ENCODE measurements at places on chromosomes 1 and 21.

DNA sequence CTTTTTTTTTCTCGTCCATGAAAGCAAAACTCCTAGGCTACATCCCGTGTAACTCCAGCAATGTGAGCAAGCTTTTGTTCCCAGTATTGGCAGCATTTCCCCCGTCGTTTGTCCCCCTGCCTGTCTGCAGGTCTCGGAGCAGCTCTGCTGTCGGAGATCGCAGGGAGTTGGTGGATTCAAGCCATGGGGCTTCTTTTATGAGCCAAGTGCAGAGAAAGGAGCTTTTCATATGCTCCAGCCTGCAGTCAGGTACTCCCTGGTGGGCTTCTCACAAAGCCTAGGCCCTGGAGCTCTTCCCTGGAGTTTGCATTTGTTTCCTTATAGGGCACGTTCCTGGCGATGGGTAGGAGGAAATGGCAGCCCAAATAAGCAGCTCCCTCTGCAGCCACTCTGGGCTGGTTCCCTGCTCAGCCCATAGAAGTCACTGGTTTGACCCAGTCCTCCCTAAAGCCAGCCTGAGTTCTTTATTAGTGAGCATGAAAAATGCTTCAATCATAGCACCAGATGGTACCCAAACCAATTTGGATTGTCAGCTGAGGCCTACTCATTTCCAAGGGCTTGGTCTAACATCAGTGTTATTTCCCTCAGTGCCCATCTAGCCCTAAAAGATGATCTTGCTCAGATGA, 78.3 kb downstream of the NUF2 start:
- DNase-seq: no peak

DNA sequence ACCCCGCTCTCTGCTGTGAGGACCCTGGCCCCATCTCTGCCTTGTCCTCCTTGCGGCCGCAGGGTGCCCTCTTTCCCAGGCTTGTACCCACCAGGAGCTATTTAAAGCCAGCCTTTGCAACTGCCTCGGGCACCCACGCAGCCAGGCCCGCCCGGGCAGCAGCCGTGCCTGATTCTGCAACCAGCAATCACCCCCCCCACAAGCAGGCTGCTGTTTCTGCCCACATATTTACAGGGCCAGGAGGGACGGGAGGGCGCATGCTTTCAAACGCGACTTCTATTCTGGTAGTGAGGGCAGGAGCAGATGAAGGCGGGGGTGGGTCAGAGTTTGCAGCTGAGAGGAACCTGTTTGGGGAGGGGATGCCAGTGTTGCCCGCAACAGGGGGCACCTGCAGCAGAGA, 13.6 kb downstream of the GABRD start:
- no peak for DNase-seq

- no peak for DNase-seq
Observed at GRCh38 chr1:202010180-202011015, at the start of gene ELF3. TSS of gene ELF3 (plus strand) at chr1:202010587. CDS start at chr1:202011137, 550 bp downstream.

GRCh38 chr1:202005958-202006357, 4.4 kb upstream of the ELF3 start:
- no peak for DNase-seq

DNA sequence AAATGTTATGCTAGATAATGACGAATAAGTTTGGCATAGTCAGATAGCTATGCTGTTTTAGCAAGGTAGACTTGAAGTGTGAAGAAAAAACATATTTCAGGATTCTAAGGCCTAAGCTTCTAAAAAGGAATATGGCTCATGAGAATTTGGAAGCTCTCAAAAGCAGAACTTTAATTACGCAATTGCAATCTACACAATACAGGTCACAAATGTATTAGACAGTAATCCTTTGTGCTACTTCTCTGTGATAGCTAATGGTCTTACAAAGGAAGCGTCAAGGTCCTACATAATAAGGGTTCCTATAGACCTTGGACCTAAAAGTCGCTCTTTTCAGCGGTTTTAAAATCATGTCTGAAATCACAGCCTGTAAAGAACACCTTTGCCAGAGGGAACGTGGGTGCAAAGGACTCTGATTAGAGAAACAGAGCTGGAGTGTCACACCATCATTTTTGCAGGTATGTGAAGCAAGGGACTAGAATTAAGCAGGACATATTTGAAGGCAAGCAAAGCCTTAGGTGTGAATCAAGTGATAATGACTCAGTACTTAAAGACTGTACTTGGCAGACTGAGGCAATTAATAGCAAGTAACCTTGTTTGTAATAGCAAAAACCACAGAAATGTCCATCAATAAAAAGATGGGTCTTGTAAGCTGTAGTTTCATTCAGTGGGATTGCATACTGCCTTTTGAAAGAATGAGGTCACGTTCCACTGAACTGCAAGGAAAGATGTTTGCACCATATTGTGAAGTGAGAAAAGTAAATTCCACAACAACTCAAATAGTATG, 420.2 kb downstream of the KCTD3 start:
- DNase-seq: no peak

- DNase-seq: no peak
Observed at GRCh38 chr1:111643696-111644095, 24.1 kb downstream of the RAP1A start.

DNA sequence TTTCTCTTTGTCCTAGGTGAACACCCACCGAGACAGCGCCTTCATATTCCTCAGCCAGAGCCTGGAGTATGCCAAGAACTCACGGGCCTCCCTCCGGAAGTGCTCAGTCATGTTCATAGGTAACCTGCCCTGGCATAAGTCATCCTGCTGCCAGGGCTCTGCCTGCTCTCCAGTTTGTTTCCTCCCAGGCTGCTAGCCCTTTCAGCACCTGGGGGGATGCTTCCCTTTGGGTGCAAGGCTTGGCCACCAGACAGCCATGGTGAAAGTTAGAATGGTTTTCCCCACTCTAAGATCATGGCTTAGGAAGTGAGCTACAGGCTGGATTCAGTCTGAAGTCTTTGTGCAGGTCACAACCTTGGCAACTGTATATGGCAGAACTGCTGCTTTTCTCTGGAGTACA, 9.2 kb upstream of the TTC4 start:
- DNase-seq: no peak

DNA sequence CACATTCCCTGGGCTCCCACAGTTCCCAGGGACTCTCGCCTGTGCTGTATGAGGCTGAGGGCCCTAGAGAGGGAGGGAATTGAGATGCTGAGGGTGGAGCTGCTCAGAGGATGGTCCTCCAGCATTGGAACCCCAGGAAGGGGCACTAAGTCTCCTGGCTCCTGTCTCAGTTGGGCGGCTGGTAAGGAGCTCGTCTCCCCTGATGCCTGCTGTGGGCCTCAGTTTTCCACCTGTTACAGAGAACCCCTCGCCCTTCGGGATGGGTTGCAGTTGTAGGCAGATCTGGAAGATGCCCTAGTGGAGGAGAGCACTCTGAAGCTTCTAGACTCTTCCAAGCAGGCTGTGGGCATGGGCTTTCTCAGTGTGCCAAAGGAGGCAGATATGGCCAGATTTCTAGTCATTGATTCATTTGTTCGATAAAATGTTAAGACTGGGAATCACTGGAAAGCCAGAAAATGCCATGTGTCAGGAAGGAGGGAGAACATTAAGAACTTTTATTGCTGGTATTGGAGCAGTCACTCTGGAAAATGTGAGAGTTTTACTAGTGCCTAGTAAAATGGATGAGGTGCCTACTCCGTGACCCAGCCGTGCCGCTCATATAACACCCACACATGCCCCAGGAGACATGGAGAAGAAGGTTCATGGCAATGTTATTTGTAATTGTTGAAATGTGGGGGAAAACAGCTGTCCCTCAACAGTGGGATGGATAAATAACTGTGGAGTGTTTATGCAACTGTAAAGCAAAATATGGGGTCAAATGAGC, 828 bp upstream of the MYBPH start:
- no peak for DNase-seq

DNA sequence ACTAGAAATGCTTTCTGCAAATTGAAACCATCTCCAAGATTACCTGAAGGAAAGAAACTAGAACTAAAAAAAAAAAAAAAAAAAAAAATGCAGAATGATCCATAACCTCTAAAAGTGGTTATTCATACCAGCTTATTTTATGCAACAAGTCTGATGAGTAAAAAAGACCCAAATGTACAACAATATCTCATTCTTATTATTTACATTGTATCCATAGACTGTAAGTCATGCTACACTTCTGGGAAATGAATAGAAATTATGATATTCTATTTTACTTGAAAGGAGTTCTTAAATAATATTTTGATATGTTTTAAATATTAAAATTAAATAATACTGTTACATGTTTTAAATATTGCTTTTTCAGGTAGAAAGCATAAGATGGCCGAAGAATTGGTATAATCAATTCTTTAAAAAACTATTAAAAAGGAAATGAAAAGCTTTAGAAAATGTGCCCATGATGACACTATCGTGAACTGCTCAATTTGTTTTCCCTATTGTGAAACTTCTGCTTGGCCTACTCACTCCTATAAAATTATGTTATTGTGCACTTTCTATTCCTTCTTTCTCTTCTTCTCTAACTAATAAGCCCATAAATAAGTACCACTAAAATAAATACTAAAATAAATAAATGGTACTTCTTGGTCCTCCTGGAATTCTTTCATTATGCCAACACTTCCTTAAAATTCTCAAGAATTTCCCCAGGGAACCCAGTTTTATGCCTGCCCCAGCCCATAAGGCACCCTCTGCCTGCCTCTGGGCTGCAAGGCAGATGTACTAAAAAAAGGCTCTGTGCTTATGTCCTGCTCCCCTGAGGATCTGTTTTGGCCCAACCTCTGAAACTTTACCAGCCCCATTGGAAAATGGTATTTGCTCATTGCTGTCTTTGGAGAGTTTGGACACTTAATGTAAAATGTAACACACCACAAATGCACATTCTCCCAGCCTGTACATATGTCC, 18.1 kb downstream of the SAMSN1 start:
- DNase-seq: no peak

DNA sequence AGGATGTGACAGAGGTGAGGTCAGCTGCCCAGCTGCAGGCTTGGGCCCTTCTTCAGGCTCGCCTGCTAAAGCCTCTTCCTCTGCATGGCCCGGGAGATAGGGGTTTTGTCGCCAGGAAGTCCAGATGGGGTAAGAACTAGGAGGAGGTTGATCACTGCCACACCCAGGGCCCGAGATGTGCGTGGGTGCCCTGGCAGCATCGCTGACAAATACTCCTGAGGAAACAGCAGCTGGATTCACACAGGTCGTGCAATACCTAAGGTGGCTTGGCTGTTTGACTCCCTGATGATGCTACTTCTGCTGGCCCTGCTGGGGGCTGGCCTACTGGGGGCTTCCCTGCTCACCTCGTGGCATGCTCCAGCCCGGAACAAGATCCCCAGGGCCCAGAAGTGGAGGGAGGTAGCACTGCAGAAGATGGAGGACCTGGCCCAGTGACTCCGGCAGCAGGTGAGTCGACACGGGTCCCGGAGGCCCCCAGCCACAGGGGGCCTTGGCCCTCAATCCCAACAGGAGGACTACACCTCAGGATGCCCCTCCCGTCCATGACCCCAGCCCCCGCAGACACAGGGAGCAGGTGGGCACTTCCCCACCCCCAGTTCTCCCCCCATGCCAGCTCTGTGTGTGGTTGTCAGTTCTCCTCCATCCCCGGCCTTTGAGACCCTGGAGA, 29.6 kb downstream of the FAAH start:
- no peak for DNase-seq

DNA sequence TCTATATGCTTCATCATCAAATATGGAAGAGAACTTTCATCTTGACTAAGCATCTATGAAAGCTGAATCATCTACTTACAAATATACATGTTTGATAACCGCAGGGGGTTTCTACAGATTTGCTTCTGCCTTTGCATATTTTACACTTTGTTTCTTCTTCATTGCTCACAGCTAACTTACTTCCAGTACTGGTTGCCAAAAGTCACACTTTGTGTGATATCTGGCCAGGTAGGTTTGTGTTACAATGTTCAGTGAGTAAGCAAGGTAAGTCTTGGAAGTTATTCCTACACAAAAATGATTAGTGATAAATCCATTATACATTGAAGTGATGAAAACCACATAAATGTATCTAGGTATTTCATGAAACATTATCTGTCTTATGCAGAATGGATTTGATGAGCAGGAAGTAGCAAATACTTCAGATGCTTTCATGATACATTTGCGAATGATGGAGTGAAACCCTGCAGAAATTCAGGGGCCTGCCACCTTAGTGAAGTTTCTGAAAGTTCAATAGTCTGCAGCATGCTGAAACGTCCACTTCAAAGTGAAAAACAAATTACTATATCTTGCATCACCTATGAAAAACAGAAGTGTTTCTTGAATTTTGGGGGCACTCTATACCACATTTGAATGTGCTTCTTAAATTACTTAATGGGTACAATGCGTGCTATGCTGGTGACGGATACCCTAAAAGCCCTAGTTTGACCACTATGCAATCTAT, 187.3 kb downstream of the ATP6V1G3 start:
- no peak for DNase-seq

DNA sequence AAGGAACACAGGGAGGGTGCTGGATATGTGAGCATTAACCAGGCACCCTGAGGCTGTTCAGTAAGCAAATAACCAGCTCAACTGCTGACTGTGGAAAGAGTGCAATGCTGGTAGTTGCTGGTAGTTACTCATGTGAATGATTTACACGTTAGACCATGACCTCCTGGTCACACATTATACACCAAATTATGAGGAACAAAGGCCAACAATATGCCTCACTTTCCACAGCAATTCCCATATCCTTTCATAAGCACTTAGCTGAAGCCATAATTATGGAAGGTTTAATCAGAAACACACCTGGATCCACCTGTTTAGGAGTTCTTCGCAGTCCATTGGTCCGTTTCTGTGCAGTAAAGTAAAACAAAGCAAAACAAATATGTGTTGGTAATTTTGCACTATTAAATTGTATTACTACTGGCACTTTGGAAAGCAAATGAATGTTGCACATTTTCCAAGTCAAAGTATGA, 281.8 kb downstream of the VAV3 start:
- no peak for DNase-seq

GRCh38 chr1:100266741-100267140, 725 bp downstream of the RTCA start:
- DNase-seq: peak; percentile 28

DNA sequence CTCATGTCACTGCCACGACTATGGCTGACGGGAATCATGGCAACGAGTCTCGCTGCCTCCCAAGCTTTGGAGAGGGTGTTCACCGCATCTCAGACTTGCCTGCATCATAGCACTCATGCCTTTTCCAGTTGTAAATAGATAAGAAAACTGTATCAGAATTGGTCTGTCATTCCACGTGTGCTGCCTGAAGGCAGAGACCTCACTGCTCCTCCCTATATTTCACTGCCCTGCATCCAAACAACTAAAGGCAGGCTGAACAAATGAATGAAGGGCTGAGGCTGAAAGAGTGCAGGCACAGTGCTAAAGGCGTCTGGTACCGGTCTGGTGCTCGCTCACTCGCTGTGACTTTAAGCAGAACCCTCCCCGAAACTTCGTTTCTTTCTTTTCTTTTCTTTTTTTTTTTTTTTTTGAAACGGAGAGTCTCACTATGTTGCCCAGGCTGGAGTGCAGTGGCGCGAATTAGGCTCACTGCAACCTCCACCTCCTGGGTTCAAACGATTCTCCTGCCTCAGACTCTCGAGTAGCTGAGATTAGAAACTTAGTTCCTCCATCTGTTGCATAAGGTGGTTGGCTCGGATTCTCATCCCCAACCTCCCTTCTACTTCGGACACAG, 542 bp downstream of the EIF2B3 start:
- DNase-seq: no peak

- peak; percentile 32 for DNase-seq
Observed at GRCh38 chr1:7218210-7218832, 433.1 kb downstream of the CAMTA1 start.
